NCI-H774 (cell line): ENCODE measurements at places on chromosomes 2 and 18.

- no peak for DNase-seq
Observed at GRCh38 chr2:96345438-96345837, 9.9 kb downstream of the NCAPH start.

GRCh38 chr2:127864877-127865276 lies 6.9 kb upstream of the POLR2D start:
- DNase-seq = no peak

- no peak for DNase-seq
Observed at GRCh38 chr2:67567886-67568285, 170.8 kb downstream of the ETAA1 start.

GRCh38 chr18:7914834-7915670 lies 347.9 kb downstream of the PTPRM start:
- DNase-seq = no peak

GRCh38 chr2:127162261-127163089 lies 55.5 kb upstream of the BIN1 start:
- no peak for DNase-seq

- DNase-seq = no peak
Observed at GRCh38 chr2:239307221-239307569, 93.6 kb downstream of the HDAC4 start.

- DNase-seq = no peak
Observed at GRCh38 chr2:139685090-139685983, 905.1 kb upstream of the NXPH2 start.

- peak; percentile 80 for DNase-seq
Observed at GRCh38 chr18:12271376-12272235, 17.4 kb downstream of the CIDEA start.

- DNase-seq = no peak
Observed at GRCh38 chr2:129061769-129062121, 743.1 kb upstream of the HS6ST1 start.

- no peak for DNase-seq
Observed at GRCh38 chr2:28624436-28624792, 127.2 kb upstream of the PPP1CB start.

DNA sequence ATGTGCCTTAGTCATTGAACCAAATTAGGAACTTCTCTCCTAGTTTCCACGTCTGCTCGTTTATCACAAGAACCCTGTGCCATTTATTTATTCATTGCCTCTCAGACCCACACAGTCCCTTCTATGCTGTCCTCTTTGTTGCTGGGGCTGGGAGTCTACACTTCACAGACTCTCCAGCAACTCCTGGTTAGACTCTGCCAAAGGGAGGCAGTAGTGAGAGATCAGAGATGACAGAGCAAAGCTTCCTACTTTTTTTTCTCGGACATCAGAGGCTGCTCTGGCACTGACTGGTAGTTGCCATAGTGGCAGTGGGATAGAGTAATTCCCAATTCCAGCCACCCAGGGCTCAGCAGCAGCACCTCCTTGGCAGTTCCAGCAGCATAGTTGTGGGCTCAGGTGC lies 277.5 kb downstream of the BCL11A start:
- no peak for DNase-seq

DNA sequence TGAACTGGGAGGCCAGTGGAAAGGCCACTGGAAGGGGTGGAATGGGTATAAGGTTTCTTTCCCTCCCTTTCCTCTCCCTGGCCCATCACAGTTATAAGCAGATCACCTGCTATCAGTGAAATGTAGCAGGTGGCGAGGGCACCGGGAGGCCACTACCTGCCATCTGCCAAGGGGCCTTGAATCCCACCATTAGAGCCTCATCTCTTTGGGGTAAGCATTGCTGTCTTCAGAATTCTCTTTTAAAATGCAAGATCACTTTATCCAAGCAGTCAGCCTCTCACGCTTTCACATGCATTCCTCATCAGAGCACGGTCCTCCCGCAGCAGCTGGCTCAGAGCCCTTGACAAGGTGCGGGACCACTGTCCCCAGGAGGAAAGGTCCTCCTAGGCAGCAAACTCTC lies 268.5 kb downstream of the CELF4 start:
- no peak for DNase-seq

GRCh38 chr2:71586471-71586870 lies 133.1 kb downstream of the DYSF start:
- DNase-seq = no peak

DNA sequence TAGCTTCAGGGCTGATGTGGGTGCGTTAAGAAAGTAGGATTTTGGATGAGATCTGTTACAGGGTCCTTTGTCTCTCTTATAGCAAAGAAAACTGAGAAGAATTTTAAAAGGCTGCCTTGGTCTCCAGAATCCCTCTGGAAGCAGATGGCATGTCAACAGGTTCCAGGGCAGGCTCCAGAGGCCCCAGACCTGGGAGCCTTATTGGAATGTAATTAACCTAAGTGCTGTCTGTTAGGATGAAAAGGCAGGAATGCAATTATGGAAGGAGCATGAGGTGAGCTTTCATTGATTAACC lies 97.2 kb upstream of the PKDCC start:
- DNase-seq = no peak

DNA sequence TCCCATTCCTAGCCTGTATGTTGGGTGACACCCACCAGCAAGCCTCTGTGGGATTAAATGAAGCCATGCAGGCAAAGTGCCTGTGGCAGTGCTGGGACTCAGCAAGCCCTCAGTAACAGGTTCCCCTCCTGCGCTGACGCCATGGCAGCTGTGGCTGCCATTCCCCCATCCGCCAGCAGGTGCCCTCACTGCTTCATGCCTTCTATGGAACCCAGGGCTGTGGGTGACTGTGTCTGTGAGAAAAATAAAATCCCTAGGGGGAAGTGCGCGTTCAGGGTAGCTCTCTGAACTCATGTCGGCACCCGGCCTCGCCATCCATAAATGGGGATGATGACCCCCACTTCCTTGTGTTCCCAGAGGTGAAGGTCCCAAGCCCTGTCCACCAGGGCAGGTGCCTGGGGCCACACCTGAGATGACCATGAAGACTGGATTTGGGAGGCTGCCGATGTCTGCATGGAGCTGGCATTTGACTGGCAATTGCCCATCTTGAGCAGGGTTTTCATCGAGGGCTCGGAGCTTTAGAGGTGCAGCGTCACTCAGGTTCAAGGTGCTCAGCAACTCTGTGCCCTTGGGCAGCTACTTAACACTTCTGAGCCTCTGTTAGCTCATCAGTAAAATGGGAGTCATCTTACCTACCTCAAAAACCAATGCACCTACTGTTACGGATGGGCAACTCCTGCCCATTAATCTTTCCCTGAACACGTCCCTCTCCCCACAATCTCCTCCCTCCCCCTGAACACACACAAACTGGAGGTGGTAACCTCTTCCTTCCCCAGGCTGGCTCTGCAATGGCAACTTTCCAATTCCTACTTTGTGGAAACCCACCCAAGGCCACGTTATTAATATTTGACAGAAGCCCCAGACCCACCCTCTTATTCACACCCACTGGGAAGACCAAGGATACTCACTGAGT lies 2.9 kb upstream of the MAL start:
- DNase-seq = peak; percentile 66

GRCh38 chr18:25496544-25496943 lies 144.6 kb upstream of the ZNF521 start:
- no peak for DNase-seq

DNA sequence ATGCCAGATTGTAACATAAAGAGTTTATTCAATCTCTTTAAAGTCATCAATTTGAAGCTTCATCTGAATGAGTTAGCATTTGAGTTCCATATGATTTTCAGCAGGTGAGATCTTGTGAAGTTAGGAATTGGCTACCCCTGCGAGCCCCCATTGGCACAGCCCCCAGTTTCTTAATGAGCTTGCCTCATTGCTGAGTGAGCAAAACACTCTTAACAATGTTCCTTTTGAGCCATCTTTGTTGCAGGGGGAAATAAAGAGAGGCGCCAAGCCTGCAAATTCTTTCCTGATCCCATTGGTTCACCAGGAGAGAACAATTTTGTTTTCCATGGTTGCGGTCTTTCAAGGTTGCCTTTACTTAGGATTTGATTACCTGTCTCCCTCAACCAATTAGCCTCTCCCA lies 18.7 kb downstream of the DPP10 start:
- DNase-seq = no peak

DNA sequence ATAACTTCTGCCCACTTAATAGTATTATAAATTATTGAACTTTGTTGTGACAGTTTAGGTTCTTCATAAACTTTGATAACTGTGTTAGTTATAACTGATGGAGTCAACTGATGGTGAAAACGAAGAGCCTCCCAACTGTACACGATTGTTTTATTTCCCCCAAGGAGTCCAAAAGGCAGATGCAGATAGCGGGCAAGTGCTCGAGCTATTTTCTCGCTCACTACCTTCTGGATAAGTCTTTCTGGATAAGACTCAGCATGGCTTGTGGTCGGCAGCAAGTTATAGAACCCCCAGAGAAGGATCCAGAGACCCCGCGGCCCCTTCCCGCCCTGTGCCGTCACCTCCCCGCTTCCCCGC lies 517 bp downstream of the GCFC2 start:
- no peak for DNase-seq

GRCh38 chr2:119724656-119725485 lies 34.9 kb upstream of the PTPN4 start:
- no peak for DNase-seq

- DNase-seq = no peak
Observed at GRCh38 chr2:74619651-74620297, 28.4 kb downstream of the M1AP start.

DNA sequence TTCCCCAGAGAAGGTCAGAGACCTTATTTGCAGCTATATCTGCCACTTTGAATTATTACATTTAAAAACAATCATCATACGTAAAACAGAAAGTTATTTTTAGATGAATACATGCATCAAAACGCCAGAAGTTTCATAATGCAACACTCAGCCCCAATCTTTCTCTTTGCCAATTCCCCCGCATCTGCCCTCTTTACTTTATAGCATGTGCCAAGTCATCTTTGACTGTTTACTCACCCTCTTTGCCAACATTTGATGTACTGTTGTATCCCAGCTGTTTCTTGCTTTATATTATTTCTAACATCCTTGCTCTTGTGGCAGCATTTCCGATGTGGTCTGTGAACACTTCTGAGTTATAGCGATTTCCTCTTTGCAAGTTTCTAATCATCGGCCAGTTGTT lies 86.2 kb downstream of the CRIM1 start:
- peak; percentile 2 for DNase-seq

GRCh38 chr2:169065422-169065821 lies 3.9 kb upstream of the DHRS9 start:
- peak; percentile 14 for DNase-seq

DNA sequence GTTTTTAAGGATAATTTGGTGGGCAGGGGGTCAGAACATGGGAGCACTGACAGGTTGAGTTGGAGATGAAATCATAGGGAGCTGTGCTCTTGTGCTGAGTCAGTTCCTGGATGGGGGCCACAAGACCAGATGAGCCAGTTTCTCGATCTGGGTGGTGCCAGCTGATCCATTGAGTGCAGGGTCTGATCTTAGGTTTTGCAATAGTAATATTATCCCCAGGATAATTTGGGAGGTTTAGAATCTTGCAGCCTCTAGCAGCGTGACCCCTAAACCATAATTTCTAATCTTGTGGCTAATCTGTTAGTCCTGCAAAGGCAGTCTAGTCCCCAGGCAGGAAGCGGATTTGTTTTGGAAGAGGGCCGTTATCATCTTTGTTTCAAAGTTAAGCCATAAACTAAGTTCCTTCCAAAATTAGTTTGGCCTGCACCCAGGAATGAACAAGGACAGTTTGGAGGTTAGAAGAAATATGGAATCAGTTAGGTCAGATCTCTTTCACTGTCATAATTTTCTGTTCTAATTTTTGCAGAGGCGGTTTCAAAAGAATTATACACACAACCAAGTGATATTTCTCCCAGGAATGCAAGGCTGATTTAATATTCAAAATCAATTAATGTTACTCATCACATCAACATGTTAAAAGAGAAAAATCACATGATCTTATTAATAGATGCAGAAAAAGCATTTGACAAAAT lies 23.0 kb downstream of the DBI start:
- DNase-seq = no peak

DNA sequence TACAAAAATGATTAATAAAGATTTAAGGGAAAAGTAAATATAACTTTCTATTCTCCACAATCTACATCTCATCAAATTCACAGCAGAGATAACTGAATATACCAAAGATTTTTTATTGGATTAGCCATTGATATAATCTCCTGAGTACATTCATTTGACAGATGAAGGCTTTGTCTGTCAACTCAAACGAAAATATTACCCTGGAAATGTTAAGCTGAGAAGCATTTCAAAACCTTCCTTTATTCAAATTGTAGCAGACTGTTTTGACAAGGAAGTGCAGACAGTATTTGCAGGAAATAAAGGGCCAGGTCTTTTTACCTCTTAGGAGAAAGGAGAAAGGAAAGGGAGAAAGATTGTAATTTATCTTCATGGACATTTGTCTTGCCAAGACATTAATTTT lies 473.5 kb downstream of the TMEM182 start:
- no peak for DNase-seq

DNA sequence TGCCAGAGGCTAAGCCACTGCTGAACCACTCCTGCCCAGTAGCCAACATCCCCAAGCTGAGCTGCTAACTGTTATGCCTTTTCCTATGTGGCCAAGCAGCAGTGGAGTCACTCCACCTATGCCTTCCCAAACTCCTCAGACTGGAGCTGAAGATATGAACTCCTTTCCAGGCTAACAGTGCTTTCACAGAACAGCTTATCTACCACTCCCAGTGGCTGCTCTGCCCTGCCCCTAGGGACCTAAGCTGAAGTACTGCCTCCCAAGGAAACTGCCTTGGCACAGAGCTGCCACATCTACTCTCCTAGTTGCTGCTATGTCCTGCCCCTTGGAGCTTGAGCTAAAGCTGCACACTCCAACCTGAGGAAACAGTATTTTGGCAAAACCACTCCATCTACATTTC lies 275.9 kb downstream of the RBM43 start:
- no peak for DNase-seq

- DNase-seq = no peak
Observed at GRCh38 chr2:8802741-8803140, 34.7 kb downstream of the KIDINS220 start.

DNA sequence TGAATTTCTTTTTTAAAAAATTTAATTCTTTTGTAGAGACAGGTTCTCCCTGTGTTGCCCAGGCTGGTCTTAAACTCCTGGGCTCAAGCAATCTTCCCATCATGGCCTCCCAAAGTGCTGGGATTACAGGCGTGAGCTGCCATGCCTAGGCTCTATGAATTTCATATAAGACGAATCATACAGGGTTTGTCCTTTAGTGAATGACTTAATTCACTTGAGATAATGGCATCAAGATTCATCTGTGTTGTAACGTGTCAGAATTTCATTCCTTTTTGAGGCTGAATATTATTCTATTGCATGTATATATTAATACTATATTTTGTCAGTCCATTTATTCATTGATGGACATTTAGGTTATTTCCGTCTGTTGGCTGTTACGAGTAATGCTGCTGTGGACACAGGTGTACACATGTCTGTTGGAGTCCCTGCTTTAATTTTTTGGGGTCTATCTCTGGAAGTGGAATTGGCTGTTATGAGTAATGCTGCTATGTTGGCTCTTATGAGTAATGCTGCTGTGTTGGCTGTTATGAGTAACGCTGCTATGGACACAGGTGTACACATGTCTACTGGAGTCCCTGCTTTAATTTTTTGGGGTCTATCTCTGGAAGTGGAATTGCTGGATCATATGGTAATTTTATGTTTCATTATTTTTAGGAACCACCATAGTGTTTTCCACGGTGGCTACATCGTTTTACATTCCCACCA lies 210.6 kb downstream of the CAMKMT start:
- no peak for DNase-seq
